ENCODE measurements at places on chromosomes 7 and 10.

GRCh38 chr7:74587435-74588126 is 69.9 kb upstream of the GTF2I start:
- DNase-seq = peak; percentile 86

- DNase-seq = peak; percentile 49
These were observed 101.5 kb downstream of the MICALL2 start for GRCh38 chr7:1357601-1358271.

- DNase-seq = no peak
These were observed 50.1 kb downstream of the NSUN6 start for GRCh38 chr10:18601321-18601720.

GRCh38 chr7:149145031-149145845 is 2.0 kb upstream of the ZNF398 start:
- peak; percentile 41 for DNase-seq

DNA sequence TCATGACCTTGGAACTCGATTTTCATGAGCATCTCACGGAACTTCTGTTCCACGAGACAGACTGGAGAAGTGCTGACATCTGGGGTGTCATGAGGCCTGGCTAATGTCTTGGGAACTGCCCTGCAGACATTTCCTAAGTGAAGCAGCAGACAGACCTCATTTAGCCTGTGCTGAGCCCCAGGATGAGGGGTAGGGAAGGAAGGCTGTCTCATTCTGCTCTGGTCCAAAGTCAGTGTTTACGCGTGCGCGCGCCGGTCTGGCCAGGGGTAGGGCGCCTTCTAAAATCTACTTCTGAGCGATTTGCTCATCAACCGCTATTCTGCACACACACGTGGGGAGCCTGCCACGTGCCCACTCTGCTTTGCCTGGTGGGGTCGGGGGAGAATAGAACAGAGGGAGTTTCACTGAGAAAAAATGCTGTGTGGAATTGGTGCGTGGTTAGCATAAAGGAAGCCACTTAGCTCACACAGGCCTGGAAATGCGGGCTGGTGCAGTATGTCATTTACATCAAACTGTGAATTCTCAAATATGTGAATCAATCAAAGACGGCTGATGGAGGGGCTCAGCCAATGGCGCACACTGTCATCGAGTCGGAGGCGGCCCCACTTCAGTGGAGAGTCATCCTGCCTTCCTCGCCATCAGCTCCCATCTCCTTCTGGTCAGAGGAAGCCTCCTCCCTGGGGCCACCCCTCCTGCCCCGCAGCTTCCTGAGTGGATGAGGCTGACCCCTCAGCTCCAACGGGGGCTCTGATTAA is 335.1 kb downstream of the ADARB2 start:
- DNase-seq = no peak

GRCh38 chr10:21315645-21316220 is 209.7 kb downstream of the SKIDA1 start:
- DNase-seq = no peak

GRCh38 chr7:4681218-4681851 is 760 bp upstream of the FOXK1 start:
- DNase-seq = peak; percentile 31

GRCh38 chr10:71722849-71723248 is 3.3 kb upstream of the C10orf105 start:
- DNase-seq = no peak

DNA sequence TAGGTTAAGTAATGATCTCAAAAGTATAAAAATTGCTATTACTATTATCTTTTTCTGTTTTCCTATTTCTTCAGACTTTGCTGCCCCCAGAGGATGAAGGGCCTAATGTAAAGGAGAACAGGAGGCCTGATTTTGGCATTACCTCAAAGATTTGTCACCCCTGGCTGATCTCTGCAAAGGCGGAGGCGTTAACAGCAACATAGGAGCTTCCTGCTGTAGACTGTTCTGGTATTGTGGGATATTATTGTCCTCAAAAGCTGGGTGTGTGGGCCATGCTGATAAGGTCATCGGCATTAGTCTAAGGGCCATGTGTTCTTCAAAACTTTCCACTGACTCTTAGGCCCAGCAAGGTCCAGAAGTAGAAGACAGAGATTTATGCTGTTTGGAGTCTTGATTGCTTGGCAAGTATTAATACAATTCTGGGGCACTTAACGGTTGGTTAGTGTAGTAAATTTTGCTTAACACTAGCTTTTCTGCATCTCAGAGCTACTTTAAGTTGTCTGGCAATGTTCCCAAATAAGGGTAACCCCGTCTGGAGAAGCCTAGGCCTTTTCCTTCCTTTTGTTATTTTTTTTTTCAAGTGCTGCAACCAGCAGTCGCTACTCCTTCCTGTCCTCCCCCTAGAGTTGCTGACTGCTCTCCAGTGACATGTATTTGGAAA is 14.0 kb upstream of the ENTPD1 start:
- peak; percentile 91 for DNase-seq

- no peak for DNase-seq
These were observed 64.5 kb upstream of the NFE2L3 start for GRCh38 chr7:26087321-26088091.
